GM12865 (cell line): ENCODE measurements at places on chromosomes 4 and X.

DNA sequence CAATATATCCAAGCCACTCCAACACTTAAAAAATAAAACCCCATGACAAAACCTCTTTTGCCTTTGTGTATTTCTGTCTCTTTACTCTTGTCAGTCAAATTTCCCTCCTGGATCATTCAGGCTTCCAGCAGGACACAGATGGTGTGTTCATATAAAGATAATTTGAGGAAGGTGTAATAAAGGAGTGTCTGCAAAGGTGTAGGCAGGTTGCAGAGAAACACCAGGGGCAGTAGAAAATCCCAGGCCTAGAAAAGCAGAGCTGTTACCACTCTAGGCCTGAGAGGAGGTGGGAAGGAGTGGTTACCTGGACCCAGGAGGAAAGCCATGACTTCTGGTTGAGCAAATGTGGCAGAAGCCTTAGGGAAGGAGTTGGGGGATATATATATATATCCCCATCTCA, 28.8 kb downstream of the CHRNA9 start:
- no peak for DNase-seq

DNA sequence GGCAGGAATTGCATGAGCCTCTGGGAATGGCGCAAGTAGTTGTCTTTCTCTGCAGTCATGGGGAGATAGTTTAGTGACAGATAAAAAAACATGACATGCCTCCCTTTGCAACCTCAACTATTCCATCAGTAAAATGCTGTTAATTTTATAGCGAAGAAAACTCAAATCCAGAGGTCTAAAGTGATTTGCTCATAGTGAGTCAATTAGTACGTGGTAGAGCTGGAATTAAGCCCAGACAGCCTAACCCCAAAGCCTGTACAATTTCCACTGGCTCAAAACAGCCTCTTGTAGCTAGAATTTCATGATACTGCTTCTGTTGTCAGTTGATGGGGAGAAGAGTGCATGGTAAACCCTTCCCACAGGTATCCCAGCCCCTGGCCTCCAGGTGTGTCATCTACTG, 81.3 kb upstream of the TRPC5 start:
- no peak for DNase-seq

GRCh38 chrX:131789664-131790063, 233.4 kb upstream of the STK26 start:
- peak; percentile 32 for DNase-seq

DNA sequence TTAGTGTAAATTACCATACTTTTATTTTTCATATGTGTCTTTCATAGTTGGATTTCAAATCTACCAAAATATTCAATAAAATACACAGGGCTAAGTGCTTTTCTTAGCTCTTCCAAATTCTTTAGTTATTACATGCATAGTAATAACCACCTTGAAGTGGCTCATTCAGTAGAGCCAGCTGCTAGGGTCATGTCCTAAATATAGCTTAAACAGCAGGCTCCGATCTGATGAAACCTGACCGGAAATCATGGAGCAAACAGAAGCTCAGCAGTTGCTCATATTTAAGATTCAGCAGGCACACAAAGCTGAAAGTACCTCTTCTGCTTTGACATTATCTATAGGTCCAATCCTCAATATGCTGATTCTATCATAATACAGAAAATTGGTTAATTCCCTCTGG, 1470.4 kb downstream of the ADGRL3 start:
- no peak for DNase-seq

DNA sequence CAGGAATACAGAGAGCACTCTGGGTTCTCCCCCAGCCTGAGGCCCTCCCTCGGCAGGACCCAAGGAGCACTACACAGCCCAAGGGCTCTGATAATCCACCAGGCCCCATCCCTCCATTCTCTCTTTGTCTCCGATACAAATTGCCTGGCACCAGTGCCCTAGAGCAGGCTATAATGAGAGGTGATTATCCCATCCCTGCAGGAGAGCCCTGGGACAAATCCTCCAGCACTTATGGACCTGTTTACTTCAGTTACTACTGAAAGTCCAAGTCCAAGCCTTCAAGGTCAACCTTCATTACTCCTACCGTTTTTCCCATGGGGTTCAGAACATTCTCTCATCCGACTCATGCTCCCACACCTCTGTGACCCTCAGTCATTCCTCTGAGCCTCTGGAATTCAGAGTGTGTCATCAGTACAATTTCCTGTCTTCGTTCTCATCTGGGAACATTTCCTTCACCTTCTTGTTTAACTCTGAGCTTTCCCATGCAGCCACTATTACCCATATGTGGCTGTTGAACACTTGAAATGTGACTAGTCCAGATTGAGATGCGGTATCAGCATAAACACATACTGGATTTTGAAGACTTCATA, 299.0 kb downstream of the RAPGEF2 start:
- DNase-seq: no peak

- no peak for DNase-seq
Measured at GRCh38 chr4:138706201-138706600, 309.4 kb upstream of the NOCT start.

- DNase-seq: no peak
Measured at GRCh38 chr4:102560115-102560514, 59.0 kb downstream of the NFKB1 start.

DNA sequence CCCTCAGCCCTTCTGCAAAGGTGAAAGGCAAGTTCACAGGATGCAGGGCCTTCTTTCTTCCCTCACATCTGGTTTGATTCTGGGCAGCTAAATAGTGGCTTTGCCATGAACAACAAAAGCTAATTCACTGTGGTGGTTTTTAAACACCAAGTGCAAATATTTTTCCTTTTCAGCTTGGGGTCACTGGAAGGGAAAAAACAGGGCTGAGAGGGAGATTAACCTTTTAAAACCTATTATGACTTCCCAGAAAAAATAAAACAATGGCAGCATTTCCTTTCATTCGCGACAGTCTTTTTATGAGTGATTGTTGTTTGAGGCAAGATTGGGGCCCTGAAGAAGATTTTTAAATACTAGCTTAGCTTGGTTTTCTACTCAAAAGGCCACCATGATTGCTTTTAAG, 103.7 kb upstream of the SCML1 start:
- no peak for DNase-seq

DNA sequence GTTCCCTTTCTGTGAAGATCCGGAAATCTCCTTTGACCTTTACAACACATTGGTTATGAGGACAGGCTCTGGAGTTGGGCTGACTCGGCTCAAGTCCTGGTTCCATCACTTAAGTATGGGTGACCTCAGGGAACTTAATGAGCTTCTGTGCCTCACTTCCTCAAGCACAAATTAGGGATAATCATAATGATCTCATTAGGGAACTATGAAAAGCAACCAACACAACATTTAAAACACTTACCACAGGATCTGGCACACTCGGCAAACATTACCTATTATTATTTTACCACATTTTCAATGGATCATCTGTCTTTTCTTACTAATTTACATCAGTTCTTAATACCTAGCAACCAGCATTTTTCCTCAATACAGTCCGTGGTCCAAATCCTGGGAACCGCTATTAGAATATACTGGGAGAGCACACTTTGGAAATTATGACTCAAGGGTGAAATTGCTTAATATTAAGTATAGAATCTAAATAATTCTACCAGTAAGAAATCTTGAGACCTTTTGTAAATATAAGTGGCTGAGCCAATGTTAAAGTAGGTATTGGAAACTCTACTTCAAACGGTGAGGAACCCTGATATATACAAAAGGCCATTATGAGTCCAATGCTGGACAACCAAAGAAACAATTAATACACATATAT, 19.6 kb downstream of the ADGRA3 start:
- DNase-seq: no peak

GRCh38 chr4:22498866-22499265, 17.0 kb downstream of the ADGRA3 start:
- DNase-seq: no peak

DNA sequence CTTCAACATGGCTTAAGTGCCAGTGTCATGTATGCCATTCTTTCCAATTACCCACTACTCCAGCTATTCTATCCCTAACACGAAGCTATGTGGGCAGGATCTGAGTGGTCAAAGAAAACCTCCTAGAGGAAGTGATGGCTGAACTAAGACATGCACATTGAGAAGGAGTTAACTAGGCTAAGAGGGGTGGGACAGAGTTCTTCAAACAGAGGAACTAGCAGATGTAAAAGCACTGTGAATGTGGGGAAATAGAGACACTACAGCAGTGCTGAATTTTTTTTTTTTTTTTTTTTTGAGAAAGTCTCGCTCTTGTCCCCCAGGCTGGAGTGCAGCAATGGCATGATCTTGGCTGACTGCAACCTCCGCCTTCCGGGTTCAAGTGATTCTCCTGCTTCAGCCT, 6.2 kb downstream of the JCHAIN start:
- no peak for DNase-seq

GRCh38 chr4:160161026-160161425, 1058.1 kb downstream of the RAPGEF2 start:
- no peak for DNase-seq

DNA sequence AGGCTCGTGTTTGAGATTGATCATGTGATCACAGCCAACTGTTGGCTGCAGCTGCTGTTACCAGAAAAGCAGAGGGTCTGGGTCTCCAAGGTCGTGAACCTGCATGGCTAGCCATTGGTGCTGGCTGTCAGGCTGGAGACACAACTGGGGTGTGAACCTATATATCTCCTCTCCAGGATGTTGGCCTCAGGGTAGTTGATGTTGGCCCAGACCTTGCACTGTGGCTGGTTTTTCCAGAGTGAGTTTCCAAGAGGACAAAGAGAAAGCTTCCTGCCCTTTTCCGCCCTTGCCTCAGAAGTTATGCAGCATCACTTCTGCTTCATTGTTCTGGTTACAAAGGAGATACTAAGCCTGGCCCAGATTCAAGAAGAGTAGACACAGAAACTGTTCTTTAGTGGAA, 607.8 kb upstream of the HS3ST1 start:
- DNase-seq: no peak

GRCh38 chrX:106302304-106302703, 134.2 kb downstream of the PWWP3B start:
- DNase-seq: no peak

GRCh38 chrX:63013549-63013948, 337.6 kb downstream of the SPIN4 start:
- no peak for DNase-seq
